ENCODE measurements at places on chromosomes 6 and 20. TPM values are rescaled to one million over a fixed set of nuclear protein-coding genes. Genes with fewer than 3 reads are reported as not detected.

GRCh38 chr6:150194195-150194594 lies 51.4 kb downstream of the PPP1R14C start:
- DNase-seq: no peak

Gene CD83
- total RNA-seq: 51.5 TPM

DNA sequence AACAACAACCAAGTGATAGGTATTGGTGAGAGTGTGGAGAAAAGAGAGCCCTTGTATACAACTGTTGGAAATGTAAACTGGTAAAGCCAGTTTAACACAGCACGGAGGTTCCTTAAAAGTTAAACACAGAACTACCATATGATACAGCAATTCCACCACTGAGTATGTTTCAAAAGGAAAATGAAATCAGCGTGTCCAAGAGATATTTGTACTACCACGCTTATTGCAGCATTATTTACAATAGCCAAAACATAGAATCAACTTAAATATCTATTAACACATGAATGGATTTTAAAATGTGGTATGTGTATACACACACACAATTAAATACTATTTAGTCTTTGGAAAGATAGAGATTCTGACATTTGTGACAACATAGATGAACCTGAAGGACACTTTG lies 1.1 kb downstream of the PTCHD4 start:
- no peak for DNase-seq

GRCh38 chr6:83884523-83884922 lies 25.0 kb downstream of the CYB5R4 start:
- DNase-seq: no peak

Gene PDSS2
- 9.8 TPM for total RNA-seq

- no peak for DNase-seq
These were observed 14.6 kb downstream of the HDGFL1 start for GRCh38 chr6:22583927-22584326.

GRCh38 chr20:5364136-5364821 lies 47.5 kb upstream of the PROKR2 start:
- DNase-seq: no peak

Gene ADAM33
- total RNA-seq: 9.1 TPM

- peak; percentile 94 for DNase-seq
These were observed 417 bp upstream of the PXDC1 start for GRCh38 chr6:3751730-3752530.

Gene COX4I2
- total RNA-seq: 1.5 TPM

Gene SLC17A2
- not detected for total RNA-seq

DNA sequence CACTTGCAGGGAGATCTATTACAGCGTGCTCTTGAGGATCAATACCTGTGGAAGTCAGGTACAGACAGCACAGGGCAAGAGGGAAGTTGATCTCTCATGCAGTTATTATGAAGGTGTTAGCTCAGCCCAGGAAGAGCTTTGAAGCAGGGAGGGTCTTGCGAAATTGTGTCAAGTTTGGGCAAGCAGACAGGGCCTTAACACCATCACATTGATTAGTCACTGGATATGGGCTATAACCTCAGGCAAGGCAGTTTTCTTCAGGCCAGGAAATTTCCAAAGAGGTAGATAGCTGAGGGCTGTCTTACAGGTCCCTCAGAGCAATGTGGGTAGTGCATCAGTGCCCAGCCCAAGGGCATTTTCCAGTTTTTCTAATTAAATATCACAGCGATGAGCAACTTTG lies 643.8 kb downstream of the DHX35 start:
- DNase-seq: no peak

Gene NT5E
- total RNA-seq: 19.0 TPM

- DNase-seq: no peak
These were observed 60.9 kb upstream of the MC3R start for GRCh38 chr20:56187534-56188165.

DNA sequence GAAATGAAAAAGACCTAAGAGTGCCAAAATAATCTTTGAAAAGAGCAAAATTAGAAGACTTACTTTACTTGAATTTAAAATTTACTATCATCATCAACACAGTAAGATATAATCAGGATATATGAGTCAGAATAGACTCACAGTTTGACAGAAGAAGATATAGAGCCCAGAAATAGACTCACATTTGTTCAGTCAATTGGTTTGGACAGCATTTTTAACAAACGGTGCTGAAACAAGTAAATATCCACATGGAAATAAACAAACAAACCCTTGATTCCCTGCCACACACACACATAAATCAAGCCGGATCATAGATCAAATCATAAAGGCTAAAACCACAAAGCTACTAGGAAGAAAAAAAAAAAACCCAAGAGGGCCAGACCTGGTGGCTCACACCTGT lies 291.1 kb downstream of the ADGRG6 start:
- DNase-seq: no peak

DNA sequence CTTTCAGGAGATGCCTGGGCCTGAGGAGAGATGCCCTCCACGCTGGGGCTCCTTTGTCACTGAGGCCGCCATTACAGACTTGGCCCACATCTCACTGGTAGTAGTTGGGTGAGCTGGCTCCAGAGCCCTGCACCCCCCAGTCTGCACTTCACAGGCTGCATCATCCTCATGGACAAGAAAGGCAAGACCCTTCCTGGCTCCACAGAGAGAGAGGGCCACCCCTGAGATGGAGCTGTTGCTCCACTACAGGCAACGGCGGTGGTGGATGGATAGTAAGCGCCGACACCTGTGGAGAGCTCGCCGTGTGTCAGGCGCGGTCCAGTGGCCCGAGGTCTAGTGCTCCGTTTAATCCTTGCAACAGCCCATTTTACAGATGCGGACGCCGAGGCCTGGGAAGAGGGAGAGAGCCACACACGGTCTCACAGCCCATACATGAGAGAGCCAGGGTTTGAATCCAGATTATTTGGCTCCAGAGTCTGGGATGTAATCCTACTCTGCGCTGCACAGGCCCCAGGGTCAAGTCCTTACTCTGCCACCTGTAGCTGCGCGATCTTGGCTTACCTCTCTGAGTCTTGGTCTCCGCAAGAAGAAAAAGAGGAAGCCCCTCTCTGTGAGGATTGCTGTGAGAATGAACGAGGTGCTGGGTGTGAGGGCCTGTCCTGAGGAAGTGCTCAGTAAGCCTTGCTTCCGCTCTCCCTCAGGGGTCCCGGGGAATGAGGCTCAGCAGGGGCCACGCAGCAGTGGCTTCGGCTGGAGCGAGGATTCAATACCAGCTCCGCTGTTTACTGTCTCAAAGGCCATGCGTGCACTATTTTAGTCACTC lies 34.5 kb downstream of the SPDEF start:
- peak; percentile 56 for DNase-seq

- DNase-seq: no peak
These were observed 157.4 kb downstream of the HACE1 start for GRCh38 chr6:104702126-104702841.

Gene TENT5A
- total RNA-seq: 18.7 TPM

DNA sequence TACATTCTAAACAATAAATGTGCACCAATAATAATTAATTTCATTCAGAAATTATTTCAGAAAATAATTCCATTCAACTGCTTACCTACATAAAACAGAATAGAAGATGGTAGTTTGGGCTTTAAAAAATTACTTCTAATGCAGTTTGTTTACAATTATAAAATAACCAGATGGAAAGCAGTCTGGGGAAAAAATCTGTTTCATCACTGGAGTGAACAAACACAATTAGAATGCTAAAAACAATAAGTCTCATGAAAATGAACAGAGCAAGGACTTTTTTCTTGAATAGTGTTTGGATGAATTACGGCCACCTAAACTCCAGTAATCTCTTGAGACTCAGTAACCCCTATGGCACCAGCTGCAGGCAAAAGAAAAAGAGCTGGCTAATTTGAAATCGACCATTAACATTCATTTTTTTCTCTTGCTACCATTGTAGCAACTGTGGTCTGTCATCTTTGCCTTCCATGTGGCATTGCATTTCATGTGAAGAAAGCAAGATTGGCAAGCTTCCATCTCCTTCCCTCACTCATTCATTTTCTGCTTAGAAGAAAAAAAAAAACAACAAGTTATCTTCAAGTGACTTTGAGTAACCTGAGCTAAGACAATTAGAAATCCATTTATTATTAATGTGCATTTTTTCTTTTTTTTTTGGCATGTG lies 88.4 kb upstream of the CEP85L start:
- no peak for DNase-seq

Gene TMEM170B
- total RNA-seq: 11.7 TPM

DNA sequence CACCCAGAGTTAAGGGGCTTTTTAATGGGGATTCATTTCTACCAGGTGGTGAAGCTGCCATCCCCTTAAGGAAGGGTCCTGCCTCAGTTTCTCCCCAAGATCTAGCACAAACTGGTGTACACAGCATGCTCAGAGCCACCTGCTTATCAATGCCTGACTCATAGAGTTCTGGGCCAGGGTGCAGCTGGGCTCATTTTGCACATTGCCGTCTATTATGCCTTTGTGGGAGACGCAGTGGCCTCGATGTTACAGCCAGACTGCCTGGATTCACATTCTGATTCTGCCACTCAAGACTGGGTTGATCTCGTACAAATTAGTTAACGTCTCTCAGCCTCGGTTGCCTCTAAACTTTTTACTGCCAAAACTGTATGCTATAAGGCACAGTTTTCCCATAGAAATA lies 365.7 kb downstream of the ZFAND3 start:
- DNase-seq: peak; percentile 29

Gene TNNC2
- 0.54 TPM for total RNA-seq

Gene MEI4
- not detected for total RNA-seq
